Fibroblast of skin of right biceps (primary cell): ENCODE measurements at places on chromosomes 13 and 19.

DNA sequence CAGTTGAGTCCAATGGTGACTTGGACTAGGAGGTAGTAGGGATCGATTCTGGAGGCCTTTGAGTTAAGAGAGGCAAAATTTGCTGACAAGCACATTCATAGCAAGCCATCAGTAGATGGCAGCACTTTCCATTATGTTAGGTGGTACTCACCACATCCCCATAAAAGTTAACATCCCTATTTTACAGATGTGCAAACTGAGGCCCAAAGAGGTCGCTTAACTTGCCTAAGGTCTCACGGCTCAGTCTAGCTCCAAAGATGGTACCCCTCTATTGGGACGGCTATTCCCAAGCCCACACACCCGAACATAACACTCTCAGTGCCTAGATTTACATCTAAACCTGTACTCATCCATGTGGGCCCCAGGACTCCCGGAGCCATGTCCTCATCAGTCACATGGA lies 21.5 kb upstream of the FOSB start:
- DNase-seq = peak; percentile 48

GRCh38 chr19:50326101-50326664 lies 3.0 kb downstream of the KCNC3 start:
- DNase-seq = no peak

DNA sequence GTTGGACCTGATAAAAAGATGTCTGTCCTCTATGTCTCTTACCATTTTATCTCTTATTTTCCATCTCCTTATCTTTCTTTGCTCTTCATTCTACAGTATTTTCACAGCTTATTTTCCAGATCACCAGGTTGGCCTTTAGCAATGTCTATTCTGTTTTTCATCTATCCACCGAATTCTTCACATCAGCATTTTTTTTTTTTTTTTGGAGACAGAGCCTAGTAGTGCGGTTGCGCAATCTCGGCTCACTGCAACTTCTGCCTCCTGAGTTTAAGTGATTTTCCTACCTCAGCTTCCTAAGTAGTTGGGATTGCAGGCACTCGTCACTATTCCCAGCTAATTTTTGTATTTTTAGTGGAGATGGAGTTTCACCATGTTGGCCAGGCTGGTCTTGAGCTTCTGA lies 49.0 kb downstream of the DNAJC15 start:
- DNase-seq = no peak

DNA sequence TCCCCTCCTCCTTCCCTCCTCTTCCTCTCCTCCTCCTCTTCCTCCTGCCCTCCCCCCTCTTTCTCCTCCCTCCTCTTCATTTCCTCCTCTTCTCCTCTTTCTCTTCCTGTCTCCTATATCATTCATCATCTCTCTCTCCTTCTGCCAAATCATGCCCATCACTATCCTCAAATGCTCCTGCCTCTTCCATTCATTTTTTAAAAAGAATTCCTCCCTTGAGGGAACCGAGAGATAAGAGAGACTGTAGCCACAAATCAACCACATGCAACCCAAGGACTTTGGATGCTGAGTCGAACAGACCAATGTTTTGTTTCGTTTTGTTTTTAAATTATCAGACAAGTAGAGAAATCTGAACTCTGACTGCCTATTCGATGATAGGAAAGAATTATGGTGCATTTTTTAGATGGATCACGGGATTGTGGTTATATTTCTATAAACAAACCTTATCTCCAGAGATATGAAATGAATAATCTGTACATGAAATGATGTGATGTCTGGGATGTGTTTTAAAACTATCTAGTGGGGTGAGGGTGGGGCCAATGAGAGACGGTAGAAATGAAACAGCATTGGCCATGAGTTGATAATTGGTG lies 9.5 kb upstream of the ZNF541 start:
- DNase-seq = peak; percentile 81

- DNase-seq = no peak
Observed at GRCh38 chr19:49802836-49803528, 10.1 kb downstream of the FUZ start.

GRCh38 chr19:40513741-40514315 lies 47.0 kb downstream of the SPTBN4 start:
- no peak for DNase-seq
